ENCODE measurements at places on chromosomes 5 and 9. TPM values are rescaled to one million over a fixed set of nuclear protein-coding genes. Genes with fewer than 3 reads are reported as not detected.

DNA sequence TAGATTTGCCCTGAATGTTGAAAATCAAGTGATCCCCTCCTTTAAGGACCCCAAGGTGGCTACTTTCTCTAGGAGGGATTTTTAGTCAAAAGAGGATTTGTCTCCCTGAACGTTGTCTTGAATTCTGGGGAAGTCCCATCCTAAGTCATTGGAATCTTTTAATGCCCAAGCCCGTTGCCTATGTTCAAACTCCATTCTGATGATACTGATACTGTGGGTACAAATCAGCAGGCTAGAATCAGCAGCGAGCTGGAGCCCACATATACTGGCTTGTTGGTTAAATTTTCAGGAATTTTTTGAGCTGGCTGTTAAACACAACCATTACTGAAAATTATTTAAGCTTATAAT lies 22.4 kb upstream of the TNFSF15 start:
- no peaks in the 10 kb centered on the region for H3K27me3 ChIP-seq
- no peaks in the 10 kb centered on the region for H3K4me1 ChIP-seq

- no peak for DNase-seq
- no peaks in the 10 kb centered on the region for H3K27me3 ChIP-seq
- no peak overlapping the region for H3K27ac ChIP-seq
Observed at GRCh38 chr5:135375040-135375793, 23.8 kb downstream of the MACROH2A1 start.

DNA sequence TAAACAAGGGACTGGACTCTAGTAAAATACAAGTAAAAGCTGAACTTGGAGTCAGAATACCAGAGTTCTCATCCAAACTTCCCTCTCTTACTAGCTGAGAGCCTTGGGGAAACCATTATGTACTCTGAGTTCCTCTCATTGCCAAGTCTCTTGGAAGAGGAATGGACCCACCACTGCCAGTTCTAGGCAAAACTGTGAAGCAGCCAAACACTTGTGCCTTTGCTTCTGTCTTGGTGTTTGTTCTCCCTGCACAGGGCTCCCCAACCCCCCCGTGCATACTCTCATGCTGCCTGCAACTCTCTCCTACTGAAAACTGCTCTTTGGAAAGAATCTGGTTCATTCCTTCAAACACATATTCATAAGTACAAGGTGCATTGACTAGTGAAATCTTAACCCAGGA lies 102.6 kb downstream of the PDZD2 start:
- H3K36me3 ChIP-seq = no peaks in the 10 kb centered on the region
- DNase-seq = no peak
- H3K4me1 ChIP-seq = no peaks in the 10 kb centered on the region
- H3K4me3 ChIP-seq = no peak overlapping the region
- no peak overlapping the region for H3K27ac ChIP-seq

DNA sequence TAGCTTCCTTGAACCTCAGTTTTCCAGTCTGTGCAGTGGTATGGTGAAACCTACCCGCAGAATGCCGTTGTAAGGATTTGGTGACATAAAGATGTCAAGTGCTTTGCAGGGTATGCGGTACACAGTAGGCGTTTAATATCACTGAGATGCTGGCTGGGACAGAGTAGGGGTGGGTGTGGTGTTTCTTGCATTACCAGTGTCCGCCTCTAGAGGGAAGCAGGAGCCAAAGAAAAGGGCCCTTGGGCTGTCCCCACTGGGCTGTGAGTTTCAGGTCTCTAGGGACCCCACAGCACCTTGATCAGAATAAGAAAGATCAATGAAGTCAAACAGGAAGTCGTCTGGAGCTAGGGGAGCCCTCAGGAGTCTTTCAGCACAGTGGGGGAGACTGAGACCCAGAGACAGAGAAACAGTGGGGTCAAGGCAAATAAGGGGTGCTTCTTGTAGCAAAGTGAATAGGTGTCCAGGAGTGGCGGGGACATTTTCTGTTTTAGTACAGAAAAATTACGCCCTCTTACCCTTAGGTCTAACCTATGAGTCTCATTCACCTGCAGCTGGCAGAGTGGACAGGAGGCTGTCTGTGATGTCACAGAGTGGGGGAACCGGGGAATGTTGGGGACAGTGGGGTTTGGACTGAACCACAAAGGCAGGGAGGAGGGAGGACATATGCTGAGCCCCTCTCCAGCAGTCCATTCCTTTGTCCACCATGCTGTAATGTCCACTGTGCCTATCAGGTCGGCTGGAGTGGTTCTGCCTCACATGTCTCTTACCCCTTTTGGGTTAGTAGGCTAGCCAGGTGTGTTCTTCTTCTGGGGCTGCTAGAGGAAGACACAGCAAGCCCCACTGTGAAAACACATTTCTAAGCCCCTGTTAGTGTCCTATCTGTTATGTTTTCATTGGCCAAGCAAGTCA lies 4.7 kb upstream of the TEX53 start:
- no peak overlapping the region for H3K4me3 ChIP-seq
- H3K36me3 ChIP-seq = no peaks in the 10 kb centered on the region
- no peaks in the 10 kb centered on the region for H3K27me3 ChIP-seq
- H3K4me1 ChIP-seq = no peaks in the 10 kb centered on the region

DNA sequence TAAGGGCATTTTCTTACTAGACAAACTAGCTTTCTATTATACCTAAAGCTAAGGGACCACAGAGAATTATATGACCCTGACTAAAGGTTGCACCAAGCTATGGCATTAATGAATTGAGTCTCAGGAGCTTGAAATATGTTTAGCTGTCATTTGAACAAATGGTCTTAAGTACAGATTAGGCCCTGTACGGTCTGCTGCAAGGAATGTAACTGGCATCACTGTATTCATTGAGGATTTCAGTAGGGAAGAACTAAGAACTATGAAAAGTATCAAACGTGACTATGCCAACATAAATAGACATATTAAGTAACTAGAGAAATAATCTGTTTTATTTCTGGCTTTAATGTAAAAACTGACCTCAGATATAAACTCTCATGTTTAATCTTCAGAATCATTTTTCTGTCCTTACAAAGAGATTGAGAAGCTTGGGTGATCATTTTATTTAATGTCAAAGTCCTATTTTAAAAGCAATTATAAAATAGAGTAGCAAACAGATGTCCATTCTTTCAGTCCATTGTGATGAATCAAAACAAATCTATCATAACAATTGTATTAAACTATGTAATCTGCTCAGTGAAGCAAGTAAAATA lies 845.9 kb downstream of the MAT2B start:
- H3K27me3 ChIP-seq = no peaks in the 10 kb centered on the region
- no peak overlapping the region for H3K27ac ChIP-seq
- H3K36me3 ChIP-seq = no peaks in the 10 kb centered on the region
- H3K4me3 ChIP-seq = no peak overlapping the region
- DNase-seq = no peak

- DNase-seq = no peak
- no peaks in the 10 kb centered on the region for H3K27me3 ChIP-seq
- H3K4me1 ChIP-seq = peaks cover 21% of the 10 kb centered on the region
- H3K4me3 ChIP-seq = no peak overlapping the region
- no peaks in the 10 kb centered on the region for H3K36me3 ChIP-seq
Observed at GRCh38 chr5:135391869-135392255, 7.2 kb downstream of the MACROH2A1 start.

- no peaks in the 10 kb centered on the region for H3K36me3 ChIP-seq
- no peak overlapping the region for H3K27ac ChIP-seq
Observed at GRCh38 chr5:76341651-76342334, 61.3 kb upstream of the IQGAP2 start.

- no peaks in the 10 kb centered on the region for H3K27me3 ChIP-seq
- no peaks in the 10 kb centered on the region for H3K36me3 ChIP-seq
- peaks cover 7% of the 10 kb centered on the region for H3K4me1 ChIP-seq
- DNase-seq = no peak
- H3K27ac ChIP-seq = no peak overlapping the region
Observed at GRCh38 chr5:93192087-93192486, 388.9 kb downstream of the NR2F1-AS1 start.

DNA sequence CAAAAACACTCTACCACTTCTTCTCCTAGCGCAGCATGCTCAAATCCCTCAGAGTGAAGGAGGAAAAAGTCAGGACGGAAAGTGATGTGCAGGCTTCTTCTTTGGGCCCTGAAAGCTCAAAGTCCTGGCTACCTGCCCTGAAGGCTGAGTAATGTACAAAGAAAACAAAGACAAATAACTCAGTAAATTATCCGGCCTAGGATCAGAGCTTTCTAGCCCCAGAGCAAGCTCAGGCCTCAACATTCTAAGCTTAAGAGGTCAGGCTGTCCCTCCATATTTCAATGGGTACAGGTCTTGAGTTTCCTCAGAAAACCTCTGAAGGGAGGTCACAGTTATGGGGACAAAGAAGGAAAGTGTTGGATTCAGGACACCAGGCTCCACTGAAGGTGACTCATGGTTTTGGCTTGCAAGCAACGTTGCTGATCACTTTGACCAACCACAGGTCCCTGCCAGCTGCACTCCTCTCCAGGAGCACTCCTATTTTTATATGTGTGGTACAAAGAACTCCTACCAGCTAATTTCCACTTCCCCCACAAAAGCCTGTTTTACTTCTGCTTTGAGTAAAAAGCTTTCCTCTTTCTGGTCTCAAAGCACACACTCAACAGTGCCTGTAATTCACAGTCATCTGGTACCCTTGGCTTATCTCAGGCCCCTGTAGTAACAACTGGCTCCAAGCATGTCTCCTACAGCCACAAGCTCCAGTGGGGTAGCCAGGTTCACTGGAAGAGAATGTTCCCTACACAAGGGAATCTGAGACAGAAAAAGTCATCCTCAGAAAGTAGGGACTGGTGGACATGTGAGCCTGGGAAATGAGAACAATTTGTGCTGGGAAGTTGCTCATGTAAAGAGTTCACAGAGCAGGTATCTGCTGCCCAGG lies 115.7 kb downstream of the UGCG start:
- no peak overlapping the region for H3K4me3 ChIP-seq
- H3K36me3 ChIP-seq = no peaks in the 10 kb centered on the region
- H3K4me1 ChIP-seq = peaks cover 13% of the 10 kb centered on the region
- DNase-seq = peak; percentile 54
- peak overlapping the region; percentile 81 for H3K27ac ChIP-seq

DNA sequence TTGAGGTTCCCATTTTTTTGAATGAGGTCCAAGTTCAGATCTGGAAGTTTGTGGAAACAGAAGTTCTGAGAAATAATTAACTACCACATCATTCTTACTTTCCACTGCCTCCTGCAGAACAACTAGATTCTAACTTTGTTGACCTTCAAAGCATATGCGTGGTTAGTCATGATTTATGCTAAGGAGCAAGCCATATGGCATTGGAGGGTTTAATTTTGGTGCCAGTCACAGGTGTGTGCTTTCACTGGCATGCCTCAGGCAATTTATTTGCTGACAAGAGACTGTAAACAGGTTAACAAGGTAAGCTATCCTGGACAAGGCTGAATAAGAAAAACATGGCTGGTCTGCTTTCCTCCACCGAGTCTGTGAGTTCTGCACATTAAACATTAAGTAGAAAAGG lies 31.5 kb downstream of the HMHB1 start:
- no peak for DNase-seq
- no peak overlapping the region for H3K4me3 ChIP-seq
- H3K27ac ChIP-seq = no peak overlapping the region
- no peaks in the 10 kb centered on the region for H3K36me3 ChIP-seq
- H3K27me3 ChIP-seq = no peaks in the 10 kb centered on the region

GRCh38 chr9:126465977-126466376 lies 139.3 kb downstream of the MVB12B start:
- H3K4me1 ChIP-seq = no peaks in the 10 kb centered on the region
- H3K27me3 ChIP-seq = no peaks in the 10 kb centered on the region
- no peak for DNase-seq
- H3K36me3 ChIP-seq = no peaks in the 10 kb centered on the region

- no peaks in the 10 kb centered on the region for H3K36me3 ChIP-seq
- peak overlapping the region; percentile 51 for H3K4me3 ChIP-seq
- no peaks in the 10 kb centered on the region for H3K27me3 ChIP-seq
- H3K27ac ChIP-seq = peak overlapping the region; percentile 94
- DNase-seq = no peak
- H3K4me1 ChIP-seq = peaks cover 38% of the 10 kb centered on the region
Observed at GRCh38 chr9:133031130-133031422, 279 bp downstream of the GTF3C5 start.

GRCh38 chr9:135016037-135016640 lies 71.3 kb upstream of the OLFM1 start:
- H3K36me3 ChIP-seq = no peaks in the 10 kb centered on the region
- no peak overlapping the region for H3K27ac ChIP-seq
- H3K4me3 ChIP-seq = no peak overlapping the region
- no peak for DNase-seq

DNA sequence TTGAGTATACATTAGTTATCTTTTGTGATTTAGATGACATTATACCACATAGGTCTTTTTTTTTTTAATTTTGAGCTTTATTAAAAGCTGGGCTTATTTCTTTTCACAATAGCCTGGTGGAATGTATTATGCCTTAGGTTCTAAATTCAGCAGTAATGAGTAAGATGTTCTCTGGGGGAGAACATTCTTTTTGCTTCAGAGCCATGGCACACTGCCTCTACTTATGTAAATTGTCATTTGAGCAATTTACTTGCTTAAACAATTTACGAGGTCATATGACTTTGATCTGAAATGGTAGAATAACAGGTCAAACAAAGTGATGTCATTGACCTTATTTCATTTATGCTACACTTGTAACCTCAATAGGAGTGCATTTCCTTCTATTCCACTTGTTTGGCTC lies 154.2 kb downstream of the FOCAD start:
- no peak for DNase-seq
- no peak overlapping the region for H3K4me3 ChIP-seq
- no peaks in the 10 kb centered on the region for H3K27me3 ChIP-seq
- H3K36me3 ChIP-seq = no peaks in the 10 kb centered on the region
- H3K4me1 ChIP-seq = no peaks in the 10 kb centered on the region

DNA sequence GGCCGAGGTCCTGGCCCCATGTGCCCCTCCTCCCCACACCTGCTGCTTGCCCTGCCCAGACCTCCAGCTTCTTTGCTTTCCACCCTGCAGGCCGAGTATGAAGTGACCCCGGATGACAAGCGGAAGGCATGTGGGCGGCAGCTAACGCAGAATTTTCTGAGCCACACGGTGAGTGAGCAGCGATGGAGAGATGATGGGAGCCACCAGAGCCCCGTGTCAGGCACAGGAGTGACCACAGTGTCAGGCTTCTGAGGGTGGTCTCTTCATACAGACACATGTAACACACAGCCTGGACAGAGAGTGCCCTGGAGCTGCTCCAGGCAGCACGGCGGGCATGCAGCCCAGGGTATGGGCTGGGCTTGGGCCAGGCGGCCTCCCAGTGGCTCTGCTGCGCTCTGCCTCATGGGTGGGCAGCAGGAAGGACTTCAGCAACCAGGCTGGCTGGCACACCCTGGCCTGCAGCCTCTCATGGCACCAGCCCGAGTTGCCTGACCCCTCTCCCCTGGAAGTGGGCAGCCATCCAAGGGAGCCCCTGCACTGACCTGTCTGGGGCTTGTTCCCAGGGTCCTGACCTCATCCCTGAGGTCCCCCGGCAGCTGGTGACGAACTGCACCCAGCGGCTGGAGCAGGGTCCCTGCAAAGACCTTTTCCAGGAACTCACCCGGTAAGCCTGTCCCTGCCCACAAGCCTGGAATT lies 5.8 kb downstream of the GRK6 start:
- no peaks in the 10 kb centered on the region for H3K27me3 ChIP-seq
- no peak overlapping the region for H3K27ac ChIP-seq
- peaks cover 12% of the 10 kb centered on the region for H3K4me1 ChIP-seq
- peaks cover 25% of the 10 kb centered on the region for H3K36me3 ChIP-seq

- H3K4me3 ChIP-seq = no peak overlapping the region
- no peaks in the 10 kb centered on the region for H3K27me3 ChIP-seq
- H3K27ac ChIP-seq = no peak overlapping the region
- no peaks in the 10 kb centered on the region for H3K36me3 ChIP-seq
- no peaks in the 10 kb centered on the region for H3K4me1 ChIP-seq
- DNase-seq = no peak
Observed at GRCh38 chr5:114883675-114884074, 286.0 kb downstream of the TRIM36 start.

Gene SLC1A3
- 18.5 TPM for total RNA-seq

Gene MUSK
- not detected for total RNA-seq

Gene PCDHA4
- 3.1 TPM for total RNA-seq

Gene FCN2
- total RNA-seq = not detected

Gene TMEM171
- total RNA-seq = not detected

Gene TMEM215
- not detected for total RNA-seq

Gene NMUR2
- total RNA-seq = not detected

Gene CDKN2B
- total RNA-seq = 6.0 TPM

Gene SEMA5A
- 3.4 TPM for total RNA-seq
